ENCODE measurements at places on chromosomes 6 and 20. TPM values are rescaled to one million over a fixed set of nuclear protein-coding genes. Genes with fewer than 3 reads are reported as not detected.

Gene STMND1
- 0.14 TPM for total RNA-seq

Gene DNAH8
- not detected for total RNA-seq

Gene GGT7
- total RNA-seq: 2.9 TPM

Gene DUSP15
- not detected for total RNA-seq

Gene RAD21L1
- total RNA-seq: 1.2 TPM

Gene SNRNP48
- 9.1 TPM for total RNA-seq

GRCh38 chr6:161360520-161360919 is 86.7 kb upstream of the AGPAT4 start:
- no peak for DNase-seq

DNA sequence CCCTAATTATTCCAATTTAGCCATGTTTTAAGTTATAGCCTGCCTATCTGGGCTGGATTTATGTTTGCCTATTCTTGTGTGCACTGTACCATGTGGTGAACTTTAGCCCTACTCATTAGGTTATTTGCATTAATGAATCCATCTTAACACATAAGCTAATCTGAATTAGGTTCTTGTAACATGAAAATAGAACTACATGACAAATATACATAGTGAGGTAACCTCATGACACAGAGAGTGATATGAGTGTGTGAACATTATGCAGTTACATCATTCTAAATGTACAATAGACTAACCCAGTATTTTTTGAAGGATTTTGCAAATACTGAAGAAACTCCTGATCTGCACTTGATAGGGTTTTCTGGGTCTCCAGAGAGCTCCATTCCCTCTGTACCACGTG is 733.7 kb upstream of the CITED2 start:
- no peak for DNase-seq

GRCh38 chr6:148890652-148891404 is 144.0 kb downstream of the UST start:
- DNase-seq: no peak

- DNase-seq: no peak
Measured at GRCh38 chr6:7255918-7256317, 57.1 kb downstream of the SSR1 start.

- DNase-seq: no peak
Measured at GRCh38 chr6:13226071-13226470, 102.3 kb downstream of the TBC1D7 start.

DNA sequence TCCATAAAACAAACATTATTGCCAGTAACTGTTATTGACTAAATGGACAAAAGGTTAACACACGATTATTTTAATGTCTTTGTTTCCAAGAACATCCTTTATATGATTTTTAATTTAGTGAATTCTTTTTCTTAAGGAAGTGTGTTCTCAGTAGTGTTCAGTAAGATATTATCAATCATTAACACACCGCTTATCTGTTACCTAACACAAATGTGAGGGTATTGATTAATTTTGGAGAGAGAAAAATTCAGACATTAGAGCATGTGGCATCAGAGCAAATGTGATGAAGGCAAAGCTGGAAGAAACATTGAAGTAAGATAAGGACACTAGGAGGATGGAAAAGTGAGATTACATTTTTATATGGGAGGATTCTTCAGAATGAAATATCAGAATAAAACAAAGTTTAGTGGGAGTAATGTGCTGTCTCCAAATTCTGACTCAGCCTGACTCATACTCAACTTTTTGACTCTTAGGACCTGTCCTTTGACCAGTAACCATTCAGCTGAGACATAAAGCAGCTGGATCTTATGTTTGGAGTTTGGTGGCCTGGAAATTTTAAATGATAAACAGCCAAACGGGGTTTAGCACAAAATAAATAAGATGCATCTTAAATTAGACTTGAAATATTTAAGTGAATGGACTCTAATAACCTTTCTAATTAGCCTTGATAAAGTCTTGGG is 348.6 kb downstream of the CD109 start:
- DNase-seq: peak; percentile 31

GRCh38 chr6:168017629-168018028 is 20.2 kb downstream of the KIF25 start:
- DNase-seq: no peak

DNA sequence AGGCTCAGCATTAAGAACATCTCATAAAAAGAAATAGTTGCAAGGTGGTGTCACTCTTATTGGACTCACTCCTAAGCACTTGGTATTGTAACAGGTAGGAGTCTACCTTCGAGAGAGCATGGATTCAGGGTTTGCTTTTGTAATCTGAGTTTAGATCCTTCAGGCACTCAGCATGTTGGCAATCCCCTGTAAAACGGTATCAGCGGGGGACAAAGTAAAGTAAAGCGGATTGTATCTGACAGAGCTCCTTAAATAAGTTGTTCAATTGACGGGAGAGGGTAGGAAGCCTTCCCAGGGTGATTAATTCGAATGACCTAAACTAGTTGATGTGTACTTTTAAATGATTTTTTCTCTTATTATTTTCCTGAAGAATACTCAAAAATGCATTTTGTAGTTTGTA is 869.8 kb upstream of the EPHA7 start:
- no peak for DNase-seq

DNA sequence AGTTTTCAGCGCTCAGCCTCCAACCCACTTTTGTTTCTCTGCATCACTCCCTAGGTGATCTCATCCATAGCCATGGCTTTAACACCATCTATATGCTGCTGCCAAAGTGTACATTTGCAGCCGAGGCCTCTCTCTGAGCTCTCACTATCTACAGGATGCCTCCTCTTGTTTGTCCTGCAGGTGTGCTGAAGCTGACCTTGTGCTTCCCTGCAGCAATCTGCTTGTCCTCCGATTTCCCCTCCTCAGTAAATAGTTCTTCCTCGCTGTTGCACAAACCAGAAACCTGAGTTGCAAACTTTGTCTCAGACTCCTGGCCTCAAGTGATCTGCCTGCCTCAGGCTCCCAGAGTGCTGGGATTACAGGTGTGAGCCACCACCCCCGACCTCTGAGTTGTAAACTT is 3.7 kb upstream of the TXNDC5 start:
- no peak for DNase-seq

DNA sequence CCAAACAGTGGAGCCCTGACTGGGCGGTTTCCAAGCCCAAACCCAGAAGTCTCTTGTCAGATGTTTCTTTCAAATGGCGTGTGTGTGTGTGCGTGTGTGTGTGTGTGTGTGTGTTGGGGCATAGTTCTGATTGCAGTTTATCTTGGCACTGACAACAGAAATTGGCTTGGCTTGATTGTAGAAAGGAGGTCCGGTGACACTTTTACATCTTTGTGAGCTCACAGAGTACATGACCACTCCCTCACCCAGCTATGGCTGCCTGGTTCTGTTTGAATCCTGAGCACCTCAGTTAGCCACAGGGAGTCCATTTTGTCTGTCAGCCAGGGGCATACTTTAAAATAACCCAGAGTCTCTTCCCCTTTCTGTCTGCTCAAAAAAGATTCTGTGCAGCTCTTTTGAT is 276.3 kb downstream of the CD83 start:
- DNase-seq: no peak

- DNase-seq: no peak
Measured at GRCh38 chr6:128659276-128659675, 138.9 kb upstream of the PTPRK start.

GRCh38 chr6:61168878-61169277 is 1117.1 kb downstream of the KHDRBS2 start:
- DNase-seq: no peak

DNA sequence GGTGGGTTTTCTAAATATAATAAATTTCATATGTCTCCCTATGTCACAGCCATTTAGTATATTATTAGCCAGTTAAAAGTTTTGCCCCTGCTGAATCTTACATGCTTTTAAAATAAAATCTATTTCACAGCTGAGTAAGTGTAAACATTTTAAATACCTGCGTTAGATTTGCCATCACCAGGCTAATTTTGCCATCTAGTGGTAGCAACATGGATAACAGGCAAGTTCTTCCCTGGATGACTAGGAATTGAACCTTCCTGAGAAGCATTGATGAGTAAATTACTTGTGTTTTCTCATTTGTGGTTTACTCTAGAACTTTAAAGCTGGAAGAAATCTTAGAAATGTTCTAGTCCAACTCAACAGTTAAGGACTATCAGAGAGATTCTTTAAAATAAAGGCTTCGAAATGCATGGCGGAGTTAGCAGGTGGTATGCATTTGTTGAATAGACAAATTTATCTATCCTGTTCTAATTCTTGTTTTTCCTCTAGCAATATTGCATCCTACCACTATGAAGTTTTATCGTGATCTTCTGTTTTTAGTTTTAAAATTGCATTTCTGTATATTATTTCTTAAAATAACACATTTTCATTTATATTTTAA is 2.6 kb downstream of the PRSS35 start:
- peak; percentile 20 for DNase-seq

- no peak for DNase-seq
Measured at GRCh38 chr6:119902681-119903080, 553.1 kb upstream of the MAN1A1 start.

DNA sequence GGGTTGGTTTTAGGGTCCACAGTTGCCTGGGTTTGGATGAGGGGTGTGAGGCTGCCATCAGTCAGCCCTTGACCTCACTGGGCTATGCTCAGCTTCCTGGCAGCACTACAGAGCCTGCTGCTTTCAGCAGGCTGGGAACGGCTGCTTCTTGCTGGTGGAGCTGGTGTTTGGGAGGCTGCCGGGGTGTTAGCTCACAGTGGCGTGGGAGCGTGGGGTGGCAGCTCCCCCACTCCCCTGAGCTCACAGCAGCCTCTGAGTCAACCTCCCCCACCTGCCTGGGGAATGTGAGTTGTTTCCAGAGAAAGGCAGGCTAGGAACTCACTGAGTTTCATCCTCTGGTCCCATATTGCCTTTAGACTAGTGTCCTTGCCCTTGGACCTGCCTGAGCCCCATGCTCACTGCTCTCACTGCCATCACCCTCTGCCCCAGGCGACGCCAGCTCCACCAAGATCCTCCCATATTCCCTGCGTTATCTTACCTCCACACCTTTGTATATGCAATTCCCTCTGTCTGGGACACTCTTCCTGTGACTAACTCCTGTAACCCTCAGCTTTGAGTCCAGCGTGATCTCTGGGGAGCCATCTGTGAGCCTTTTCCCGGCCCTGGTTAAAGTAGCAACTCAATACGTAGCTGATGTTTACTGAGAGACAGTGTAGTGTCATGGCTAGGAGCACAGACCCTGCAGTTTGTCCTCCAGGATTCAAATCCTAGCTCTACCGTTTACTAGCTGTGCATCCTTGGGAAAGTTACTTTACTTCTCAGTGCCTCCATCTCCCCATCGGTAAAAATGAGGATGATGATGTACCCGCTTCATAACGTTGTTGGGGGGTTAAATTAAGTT is 34.8 kb downstream of the PPP1R16B start:
- DNase-seq: no peak

GRCh38 chr20:760751-761417 is 7.4 kb downstream of the SLC52A3 start:
- no peak for DNase-seq

GRCh38 chr20:57621421-57622200 is 1.4 kb upstream of the ZBP1 start:
- no peak for DNase-seq

GRCh38 chr6:166946125-166946524 is 10.2 kb downstream of the RNASET2 start:
- no peak for DNase-seq

DNA sequence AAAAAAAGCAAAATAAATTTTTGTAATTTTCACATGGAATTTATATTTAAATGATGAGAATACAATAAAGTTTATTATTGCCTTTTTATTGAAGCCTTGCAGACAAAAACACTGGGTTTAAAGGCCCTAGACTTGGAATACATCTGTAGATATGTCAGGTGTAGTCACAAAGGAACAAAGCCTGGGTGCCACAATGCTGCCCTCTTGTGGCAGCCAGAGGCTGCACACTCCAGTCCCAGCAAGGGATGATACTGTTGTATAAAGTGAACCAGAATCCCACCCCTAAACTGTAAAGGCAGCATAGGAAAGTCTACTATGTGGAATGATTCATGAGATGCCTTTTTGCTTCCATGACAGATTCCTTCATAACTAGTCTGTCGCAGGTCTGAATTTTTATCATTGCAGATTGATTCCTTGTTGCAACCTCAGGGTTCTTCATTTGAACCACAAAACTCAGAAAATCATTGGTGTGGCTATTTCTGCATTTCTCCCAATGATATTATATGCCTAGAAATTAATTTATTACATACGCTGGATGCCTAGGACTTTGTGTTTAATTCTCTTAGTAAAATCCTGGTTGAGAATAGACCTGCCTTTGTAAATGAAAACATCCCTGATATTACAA is 37.0 kb downstream of the MAK start:
- DNase-seq: no peak

DNA sequence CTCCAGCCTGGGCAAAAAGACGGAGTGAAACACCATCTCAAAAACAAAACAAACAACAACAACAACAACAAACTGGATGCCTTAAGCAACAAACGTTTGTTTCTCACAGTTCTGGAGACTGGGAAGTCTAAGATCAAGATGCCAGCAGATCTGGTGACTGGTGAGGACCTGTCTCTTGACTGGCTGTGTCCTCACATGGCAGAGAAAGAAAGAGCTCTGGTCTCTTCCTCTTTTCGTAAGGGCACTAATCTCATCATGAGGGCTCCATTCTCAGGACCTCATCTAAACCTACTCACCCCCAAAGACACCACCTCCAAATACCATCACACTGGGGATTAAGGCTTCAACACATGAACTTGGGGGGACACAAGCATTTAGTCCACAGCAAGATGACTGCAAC is 13.5 kb upstream of the GFOD1 start:
- no peak for DNase-seq

DNA sequence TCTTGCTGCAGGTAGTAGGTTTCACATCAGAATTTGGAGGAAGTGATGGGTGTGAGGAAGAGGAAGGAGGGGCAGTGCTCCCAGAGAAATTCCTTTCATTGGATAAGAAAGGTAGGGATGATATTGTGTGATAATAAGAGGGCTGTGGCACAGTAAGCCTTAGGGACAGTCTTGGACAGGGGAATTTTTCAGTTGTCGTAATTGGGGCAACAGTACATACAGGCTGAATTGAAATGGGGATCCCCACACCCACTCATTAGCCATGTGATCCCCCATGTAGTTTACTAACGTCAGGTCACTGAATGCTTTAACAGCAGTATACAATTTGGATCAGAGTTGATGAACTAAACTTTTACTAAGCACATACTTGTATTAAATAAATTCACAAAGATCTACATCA is 79.4 kb downstream of the FOXO3 start:
- DNase-seq: no peak

Measured in epithelial cell of proximal tubule (primary cell).